GM23338 (cell line): ENCODE measurements at places on chromosomes 3 and 15.
A peak's percentile ranks its signal among the peaks of the same experiment; 100 is the strongest.

- peak; percentile 74 for DNase-seq
Observed at GRCh38 chr3:152574461-152575079, 260.4 kb upstream of the P2RY1 start.

DNA sequence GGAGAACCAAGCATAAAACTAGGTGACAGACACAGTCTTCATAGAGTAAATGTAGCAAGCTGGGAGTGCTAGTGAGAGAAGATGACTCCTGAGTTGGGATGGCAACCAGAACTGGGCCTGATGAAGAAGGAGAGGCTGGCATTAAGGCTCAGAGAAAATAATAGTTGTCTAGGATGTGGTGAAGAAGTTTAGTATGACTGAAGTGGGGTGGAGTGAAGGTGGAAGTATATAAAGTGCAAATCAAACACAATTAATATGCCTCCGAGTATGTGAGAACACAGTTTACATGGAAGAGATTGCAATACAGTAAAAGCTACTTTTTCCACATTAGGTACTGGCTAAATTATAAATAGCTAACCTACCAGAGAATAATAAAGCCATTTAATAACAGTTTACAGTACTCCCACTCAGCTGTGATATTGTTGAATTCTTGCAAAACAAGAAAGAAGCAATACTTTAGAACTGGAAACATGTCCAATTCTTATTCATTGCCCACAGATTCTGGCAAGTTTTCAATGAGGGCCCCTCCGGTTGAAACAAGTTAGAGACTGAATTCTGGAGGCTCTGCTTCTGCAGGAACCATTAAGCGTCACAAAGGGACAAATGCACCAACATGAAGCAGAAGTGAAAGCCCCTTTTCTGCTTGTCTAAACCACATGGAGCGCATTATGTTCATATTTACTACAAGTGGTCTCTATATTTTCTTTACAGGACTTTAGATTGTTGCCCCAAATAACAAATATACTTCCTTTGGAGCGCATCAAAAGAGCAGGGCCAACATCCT lies 243.7 kb downstream of the SLC9A9 start:
- no peak for DNase-seq

DNA sequence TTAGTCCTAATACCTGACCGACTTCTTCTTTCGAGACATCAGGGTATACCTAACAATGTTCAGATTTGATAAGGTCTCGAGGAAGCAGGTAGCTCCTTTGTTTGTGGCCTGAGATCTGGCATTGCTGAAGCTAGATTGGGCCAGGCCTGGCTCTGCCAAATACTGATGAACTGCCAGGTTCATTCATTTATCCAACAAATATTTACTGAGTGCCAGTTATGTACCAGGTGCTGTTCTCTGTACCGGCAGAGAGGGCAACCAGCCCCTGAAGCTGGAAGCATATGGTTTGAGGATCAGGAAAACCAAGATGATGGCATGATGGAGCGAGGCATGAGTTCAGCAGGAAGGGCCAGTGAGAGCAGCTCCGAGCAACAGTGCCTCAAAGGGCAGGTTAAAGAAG lies 196.2 kb upstream of the NSMCE3 start:
- DNase-seq = no peak

- DNase-seq = no peak
Observed at GRCh38 chr3:56339244-56339643, 129.0 kb downstream of the ERC2 start.

- DNase-seq = no peak
Observed at GRCh38 chr3:94117729-94118128, 54.9 kb downstream of the NSUN3 start.

- DNase-seq = no peak
Observed at GRCh38 chr15:27454281-27455075, 483.5 kb downstream of the GABRG3 start.

- peak; percentile 4 for DNase-seq
Observed at GRCh38 chr3:192122832-192123594, 604.3 kb downstream of the FGF12 start.

- DNase-seq = no peak
Observed at GRCh38 chr3:172844428-172844827, 93.9 kb downstream of the ECT2 start.

- DNase-seq = no peak
Observed at GRCh38 chr15:28167042-28167441, 67.9 kb upstream of the OCA2 start.

DNA sequence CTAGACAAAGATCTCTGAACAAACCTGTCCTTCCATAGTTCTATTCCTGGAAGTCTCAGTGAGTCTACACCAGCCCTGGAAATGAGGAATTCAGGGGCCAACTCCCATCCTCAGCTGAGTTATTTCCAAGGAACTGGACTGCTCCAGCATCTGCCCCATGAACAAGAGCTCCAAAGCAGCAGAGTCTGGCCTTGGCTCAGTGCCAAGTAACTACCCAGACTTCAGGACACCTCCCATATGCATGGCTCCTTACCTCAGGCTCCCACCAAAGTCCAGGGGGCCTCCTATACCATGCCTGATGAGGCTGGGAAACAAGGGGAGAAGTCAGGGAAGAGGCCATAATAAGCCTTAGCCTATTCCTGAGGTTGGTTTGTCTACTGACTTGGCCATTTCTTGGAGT lies 45.0 kb downstream of the FAIM start:
- no peak for DNase-seq

DNA sequence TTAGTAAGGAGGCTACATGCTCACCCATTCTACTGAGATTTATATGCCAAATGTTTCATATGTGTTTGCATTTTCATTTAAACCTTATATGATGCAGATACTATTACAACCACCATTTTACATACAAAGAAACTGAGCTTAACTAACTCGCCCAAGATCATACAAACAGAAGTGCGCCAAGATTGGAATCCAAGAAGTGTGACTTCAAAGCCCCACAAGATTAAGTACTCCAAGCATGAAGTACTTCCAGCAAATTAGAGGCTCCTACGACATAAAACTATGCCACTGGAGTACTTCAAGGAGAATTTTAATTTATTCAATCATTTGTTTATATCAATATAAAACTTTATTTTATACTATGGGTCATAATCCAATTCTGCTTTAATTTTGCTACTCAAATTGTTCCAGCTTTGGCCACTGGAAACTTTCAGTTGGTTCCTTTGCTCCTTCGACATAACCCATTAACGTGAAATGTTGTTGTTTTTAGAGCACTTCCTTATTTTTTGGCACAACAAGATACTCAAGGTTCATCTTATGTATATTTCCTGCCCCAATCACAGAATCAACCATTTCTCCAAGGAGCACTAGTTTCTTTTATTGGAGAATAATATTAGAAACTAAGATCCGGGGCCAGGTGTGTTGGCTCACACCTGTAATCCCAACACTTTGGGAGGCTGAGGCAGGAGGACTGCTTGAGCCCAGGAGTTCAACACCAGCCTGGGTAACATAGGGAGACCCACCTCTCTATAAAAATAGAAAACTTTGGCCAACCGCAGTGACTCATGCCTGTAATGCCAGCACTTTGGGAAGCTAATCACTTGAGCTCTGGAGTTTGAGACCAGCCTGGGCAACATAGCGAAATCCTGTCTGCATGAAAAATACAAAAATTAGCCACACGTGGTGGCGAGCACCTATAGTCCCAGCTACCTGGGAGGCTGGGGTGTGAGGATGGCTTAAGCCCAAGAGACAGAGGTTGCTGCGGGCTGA lies 10.4 kb downstream of the INO80 start:
- no peak for DNase-seq

DNA sequence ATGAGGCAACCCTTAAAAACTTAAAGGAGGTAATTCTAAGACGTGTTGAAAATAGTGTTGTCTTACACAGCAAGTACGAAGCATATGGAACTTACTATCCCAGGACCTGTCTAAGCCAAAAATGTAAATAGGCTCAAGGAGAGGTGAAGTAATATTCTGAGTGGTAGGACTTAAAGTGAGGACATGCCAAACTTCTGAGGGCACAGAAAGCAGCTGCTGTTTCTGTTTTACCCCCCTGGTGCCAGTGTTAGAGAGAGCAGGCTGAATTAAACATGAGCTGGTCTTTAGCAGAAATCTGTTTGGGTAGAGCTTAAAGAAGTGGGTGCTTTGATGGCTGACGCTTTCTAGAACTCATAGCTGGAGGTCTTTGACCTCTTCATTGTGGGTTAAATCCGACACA lies 149.7 kb upstream of the NPHP3 start:
- no peak for DNase-seq

DNA sequence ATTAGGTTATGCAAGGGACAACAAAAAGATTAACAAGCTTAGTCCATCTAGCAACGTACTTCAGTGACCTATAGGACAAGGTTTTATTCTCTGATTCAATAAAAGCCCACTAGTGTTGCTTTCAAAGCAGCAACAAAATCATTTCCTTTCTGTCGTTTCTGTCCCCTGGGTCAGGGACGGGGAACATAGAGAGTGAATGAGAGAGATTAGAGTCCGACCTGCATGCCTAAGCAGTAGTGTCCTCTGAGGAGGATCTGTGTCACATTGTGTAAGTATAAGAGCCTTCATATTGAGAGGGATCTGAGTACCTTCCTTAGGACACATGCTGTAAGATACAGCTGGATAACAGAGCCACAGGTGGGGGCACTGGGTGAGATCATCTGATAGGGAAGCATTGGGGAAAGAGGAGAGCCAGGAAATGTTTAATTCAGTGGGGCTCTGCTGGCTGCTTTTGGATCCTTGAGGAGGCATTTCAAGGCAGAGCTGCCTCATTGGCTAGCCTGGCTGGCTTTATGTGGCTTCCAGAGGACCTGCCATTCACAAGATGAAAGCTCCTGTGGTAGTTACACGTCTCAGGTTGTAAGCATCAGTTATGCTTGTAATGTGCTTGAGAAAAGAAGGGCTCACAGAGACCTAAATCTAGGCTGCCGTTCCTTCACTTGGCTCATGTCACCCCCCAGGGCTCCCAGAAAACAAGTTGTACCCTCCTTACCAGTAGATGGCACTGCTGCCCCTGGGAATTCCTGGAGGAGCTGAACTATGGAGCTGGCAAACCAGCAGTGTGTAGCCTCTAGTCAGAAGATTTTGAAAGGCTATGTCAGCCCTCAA lies 2.7 kb downstream of the TMEM108 start:
- peak; percentile 94 for DNase-seq

DNA sequence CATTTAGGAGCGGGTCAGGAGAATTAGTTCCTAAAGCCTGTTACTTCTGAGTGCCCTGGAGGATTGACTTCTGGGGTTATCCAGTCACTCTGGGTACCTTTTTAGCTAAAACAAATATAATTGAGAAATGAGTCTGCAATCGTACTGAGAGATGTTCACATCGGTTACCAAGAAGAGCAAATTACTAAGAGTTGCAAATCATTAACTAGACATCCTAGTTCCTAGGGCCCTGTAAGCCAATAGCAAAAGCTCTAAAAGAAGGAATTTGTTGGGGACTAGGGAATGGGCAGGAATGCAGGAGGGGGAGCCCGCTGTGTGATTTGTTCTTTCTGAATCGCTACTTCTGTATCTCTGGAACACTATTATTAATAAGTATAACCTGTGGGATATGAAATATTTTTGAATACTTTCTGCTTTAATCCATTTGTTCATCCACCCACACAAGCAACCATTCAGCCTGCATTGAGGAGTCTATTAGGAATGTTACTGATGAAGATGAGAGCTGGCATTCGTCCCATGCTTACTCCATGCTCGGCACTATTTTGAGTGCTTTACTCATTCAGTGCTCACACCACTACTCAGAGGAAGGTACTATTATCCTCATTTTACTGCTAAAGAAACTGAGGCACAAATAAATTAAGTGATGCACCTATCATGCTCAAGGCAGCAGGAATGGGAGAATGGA lies 31.5 kb upstream of the KY start:
- DNase-seq = no peak

DNA sequence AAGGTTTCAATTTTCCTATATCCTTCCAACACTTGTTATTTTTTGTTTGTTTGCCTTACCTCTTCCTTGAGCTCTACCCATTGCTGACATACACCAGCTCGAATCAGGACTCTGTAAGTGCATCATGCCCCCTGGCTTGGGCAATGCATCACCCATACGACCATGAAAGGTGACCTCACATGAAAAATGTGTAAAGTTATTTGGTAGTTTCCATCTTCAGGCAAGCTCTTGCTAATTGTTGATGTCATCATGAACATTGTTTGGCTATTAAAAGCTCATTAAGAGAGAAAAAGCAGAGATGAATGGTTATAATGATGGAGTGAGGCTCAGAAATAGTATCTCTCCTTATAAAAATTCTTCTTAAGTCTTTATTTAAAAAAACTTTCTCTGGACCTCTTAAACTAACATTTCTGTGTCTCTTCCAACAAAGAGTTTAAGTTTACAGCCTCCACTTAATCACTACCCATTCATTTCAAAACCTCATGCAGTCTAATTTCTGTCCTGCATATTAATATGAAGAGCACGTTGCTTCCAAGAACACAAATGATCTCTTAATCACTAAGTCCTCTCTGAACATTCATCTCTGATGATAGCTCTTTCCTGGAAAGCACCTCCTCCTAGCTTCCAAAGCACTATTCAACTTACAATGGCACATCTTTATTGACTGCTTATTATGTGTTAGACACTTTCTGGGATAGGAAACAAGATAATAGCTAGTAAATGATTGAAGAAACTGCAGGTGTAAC lies 236.3 kb downstream of the NFKBIZ start:
- no peak for DNase-seq

DNA sequence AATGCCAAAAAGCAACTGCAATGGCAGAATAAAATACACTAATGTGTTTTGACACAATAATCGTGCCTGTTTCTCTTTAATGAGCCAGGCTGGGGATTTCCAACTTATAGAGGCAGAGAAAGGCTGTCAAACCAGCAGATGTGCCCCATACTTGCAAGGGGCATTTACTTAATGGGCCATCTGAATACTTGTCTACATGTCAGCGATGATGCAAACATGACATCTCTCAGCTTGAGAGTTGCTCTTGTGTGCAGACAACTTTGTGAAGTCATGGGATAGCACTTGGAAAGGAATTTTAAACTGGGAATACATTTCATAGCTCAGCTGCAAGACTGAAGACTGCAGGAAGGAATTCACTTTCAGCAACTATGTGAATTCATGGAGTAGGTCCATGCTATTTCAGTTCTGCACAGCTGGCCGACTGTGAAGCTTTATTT lies 127.4 kb upstream of the ADAMTS9 start:
- DNase-seq = no peak
